ENCODE measurements at places on chromosomes 13 and 19.

- no peak for DNase-seq
Measured at GRCh38 chr19:32358321-32358720, 12.9 kb downstream of the ZNF507 start.

DNA sequence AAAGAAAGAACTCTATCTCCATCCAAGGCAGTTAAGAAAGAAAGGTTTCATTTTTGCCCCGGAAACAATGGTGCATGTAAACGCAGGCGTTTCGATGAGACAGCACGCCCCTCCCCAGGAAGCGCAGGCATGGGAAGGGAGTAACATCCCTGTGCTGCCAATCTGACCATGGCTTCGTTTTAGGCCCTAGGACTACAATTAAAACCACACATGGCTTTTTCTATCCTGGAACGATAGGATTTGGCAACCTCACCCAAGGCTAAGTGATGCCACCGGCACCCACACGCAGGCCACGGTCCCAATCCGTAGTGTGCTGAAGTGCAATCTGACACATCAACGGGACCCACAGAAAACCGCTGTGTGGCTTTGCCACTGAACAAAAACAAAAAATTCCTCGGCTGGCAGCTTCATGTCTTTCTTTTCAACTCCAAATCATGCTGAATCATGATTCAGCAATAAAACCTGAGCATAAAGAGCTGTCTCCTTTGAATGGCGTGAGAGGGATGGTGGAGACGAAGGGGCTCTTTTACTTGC is 24.2 kb downstream of the RANBP3 start:
- no peak for DNase-seq

DNA sequence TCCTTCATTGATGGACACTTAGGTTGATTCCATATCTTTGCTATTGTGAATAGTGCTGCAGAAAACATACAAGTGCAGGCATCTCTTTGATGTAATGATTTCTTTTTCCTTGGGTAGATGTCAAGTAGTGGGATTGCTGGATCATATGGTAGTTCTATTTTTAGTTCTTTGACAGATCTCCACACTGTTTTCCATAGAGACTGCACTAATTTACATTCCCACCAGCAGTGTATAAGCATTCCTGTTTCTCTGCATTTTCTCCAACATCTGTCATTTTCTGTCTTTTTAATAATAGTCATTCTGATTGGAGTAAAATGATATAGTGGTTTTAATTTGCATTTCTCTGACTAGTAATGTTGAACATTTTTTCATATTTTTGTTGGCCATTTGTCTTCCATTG is 116.7 kb downstream of the LMO7 start:
- DNase-seq = no peak

DNA sequence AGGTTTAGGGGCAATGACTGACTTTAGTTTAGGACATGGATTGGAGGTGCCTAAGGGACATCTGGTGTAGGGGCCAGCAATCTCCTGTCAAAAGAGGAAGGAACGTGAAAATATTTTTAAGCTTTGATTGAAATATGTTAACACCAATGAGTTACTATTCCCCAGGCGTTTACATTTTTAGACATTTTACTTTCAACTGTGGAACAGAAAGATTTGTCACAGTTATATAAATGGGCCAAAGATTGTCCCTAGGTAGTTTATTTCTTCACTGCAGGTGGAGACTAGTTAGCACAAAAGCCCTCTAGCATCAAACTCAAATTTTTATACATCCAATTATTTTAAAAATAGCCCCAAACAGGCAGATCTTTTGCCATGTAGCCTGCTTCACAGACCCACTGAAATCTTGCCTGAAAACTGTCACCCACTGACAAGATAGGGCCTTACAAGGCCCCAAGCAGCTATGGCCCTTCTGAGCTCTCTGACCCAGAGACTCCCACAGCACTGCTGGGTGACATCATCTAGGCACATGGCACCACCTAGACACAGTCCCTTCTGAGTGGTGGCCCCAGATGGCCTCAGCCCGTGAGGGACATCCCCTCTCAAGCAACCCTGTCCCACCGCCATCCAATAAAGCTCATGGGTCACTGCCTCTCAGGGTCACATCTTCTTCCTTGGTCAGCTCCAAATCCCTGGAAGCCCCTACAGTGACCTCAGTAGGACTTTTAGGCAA is 64.8 kb upstream of the DOCK9 start:
- no peak for DNase-seq

DNA sequence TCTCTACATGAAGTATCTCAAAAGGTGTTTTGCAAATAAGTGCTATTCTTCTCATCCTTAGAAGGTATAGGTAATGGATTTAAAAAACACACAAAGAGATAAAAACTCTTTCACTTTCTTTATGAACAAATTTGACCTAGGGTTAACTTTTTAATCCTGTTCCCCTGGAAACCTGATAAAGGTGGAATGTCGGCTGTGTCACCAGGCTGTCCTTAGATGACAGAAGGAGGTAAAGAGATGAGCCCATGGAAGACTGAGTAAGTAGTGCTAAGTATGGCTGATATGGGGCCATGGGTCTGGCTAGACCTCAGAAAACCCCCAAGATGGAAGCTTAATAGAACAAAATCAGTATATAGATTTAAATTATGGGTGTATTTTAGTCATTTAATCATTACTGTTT is 153.8 kb upstream of the LSM14A start:
- DNase-seq = no peak

DNA sequence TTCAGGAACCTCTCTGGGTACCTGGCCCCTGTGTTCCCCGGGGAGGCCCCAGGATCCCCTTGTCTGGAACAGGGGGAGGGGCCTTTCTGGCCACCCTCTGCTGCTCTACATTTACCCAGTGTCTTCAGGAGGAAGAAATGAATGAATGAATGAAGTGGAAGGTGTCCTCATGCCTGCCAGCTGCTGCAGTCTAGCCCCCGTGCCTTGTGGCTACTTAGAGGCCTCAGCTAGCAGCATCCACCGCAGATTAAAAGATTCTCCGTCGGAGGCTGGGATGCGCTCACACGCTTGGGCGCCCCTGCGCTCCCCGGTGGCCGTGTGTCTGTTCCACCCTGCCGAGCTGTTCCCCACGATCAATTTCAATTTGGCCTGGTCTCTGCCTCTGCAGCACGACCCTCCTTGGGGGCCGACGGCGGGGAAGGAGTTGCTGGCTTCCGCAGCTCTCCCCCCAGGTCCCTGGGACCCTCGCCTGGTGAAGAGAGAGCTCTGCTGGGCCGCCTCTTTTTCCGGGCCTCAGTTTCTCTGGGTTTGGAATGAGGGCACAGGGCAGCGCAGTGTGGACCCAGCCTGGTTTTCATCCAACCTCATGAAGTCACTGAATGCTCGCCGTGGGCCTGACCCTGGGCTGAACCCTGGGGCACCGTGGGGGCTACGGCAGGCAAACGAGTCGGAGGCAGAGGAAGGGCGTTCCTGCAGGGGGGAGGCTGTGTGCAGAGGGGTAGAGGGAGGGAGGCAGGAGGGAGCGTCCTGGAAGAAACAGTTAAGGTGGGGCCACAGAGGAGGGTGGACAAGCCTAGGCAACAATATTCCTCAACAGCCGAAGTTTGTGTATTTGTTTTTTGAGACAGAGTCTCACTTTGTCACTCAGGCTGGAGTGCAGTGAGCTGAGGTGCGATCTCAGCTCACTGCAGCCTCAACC is 28.3 kb downstream of the EFNA2 start:
- no peak for DNase-seq

- DNase-seq = no peak
Measured at GRCh38 chr19:3146677-3147100, 10.9 kb downstream of the GNA15 start.

- DNase-seq = no peak
Measured at GRCh38 chr19:45403781-45404556, 900 bp downstream of the PPP1R13L start.

- no peak for DNase-seq
Measured at GRCh38 chr13:24564881-24565280, 52.3 kb upstream of the PARP4 start.

DNA sequence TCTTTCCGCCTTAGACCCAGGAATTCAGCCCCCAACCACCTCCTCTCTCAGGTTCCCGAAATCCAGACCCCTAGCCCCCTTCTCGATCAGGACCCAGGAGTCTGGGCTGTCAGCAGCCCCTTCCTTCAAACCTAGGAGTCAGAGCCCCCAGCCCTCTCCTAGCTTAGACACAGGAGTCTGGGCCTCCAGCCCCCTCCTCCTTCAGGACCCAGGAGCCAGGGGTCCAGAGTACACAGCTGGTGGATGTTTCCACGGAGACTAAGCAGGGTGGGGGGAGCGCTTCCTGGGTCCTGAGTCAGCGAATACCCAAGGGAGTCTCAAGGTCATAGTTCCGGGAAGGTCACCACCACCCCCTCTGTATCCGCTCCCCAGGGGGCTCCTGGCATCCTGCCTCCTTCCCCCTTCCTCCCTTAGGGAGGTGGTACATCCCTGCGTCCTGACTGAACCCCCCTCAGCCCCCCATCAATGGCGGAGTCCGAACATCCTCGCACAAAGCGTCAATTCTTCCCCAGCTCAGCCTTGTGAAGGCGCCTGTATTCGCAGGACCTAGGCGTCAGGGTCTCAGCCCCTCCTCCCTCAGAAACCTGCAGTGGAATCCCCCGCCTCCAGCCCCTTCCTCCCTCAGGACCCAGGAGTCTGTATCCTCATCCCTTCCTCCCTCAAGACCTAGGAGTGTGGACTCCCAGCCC is 4.6 kb downstream of the CADM4 start:
- DNase-seq = no peak

- DNase-seq = no peak
Measured at GRCh38 chr13:66586489-66586888, 643.6 kb downstream of the PCDH9 start.

GRCh38 chr19:18939922-18940768 is 872 bp downstream of the HOMER3 start:
- DNase-seq = peak; percentile 37

DNA sequence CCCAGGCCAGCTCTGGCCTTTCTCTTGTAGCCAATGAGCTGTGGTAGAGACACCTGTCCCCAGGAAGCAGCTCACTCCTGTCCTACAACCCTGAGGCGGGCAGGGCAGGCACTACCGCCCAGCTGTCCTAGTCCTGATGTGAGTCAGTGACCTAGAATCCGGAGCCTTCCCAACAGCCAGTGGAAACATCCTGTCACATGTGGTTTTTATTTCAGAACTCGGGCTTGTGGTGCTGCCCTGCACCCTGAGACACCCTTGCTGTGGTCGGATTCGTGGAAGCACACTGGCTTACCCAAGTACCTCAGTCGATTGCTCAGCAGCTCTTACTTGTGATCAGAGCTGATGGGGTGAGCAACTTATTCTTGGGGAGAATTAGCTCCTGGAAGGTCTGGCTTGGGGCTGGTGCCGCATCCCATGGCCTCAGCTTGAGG is 83.6 kb upstream of the ARHGEF7 start:
- peak; percentile 41 for DNase-seq

GRCh38 chr13:113491418-113491883 is 940 bp upstream of the DCUN1D2 start:
- no peak for DNase-seq

GRCh38 chr19:4533334-4533733 is 1.7 kb downstream of the PLIN5 start:
- no peak for DNase-seq

DNA sequence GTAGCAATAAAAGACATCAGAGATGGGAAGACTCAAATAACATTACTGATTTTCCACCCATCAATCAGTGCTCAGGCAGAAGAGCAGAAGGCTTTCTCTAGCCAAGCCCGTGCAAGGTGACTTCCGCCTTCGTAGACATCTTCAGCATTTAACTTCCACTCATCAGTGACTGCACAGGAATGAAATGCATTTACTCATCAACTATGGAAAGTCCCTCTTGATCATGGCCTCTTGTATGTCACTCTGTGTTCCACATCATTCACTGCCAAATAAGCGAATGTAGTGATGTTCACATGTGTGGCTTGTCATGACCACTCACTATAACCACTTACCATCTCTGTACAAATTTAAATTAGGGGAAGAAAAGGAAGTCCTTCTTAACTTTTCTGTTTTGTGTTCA is 49.4 kb downstream of the SACS start:
- DNase-seq = no peak

DNA sequence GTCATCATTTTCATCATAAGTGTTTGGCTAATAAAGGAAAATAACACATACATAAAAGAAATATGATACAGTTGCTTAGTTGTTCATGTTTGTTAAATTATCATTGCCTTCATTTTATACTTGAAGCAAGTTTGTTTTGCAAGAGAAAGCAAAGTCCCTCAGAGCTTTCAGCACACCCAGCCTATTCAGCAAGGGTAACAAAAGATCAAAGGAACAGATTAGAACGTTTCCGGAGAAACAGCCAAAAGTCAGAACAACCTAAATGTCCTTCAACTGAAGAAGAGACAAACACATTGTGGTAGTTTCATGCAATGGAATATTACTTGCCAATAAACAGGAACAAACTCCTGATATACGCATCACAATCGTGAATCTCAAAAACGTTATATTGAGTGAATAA is 380.7 kb downstream of the MZT1 start:
- DNase-seq = no peak

DNA sequence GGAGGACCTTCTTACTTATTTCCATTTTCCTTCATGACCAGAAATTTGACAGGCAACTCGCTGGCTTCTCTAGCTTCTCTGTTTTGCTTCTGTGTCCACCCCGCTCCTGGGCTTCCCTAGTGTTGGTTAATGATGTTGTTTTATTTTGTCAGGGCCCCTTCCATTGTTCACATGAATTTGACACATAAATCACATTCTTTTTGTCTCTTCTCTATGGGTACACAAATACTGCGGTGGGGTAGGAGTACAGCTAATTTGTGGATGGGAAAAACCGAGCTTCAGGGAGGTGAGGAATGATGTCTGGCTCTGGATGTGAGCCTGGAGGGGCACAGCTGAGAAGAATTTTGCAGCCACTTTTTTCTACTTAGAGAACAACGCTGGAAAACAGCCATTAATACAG is 199.8 kb downstream of the DNAJC15 start:
- DNase-seq = no peak

DNA sequence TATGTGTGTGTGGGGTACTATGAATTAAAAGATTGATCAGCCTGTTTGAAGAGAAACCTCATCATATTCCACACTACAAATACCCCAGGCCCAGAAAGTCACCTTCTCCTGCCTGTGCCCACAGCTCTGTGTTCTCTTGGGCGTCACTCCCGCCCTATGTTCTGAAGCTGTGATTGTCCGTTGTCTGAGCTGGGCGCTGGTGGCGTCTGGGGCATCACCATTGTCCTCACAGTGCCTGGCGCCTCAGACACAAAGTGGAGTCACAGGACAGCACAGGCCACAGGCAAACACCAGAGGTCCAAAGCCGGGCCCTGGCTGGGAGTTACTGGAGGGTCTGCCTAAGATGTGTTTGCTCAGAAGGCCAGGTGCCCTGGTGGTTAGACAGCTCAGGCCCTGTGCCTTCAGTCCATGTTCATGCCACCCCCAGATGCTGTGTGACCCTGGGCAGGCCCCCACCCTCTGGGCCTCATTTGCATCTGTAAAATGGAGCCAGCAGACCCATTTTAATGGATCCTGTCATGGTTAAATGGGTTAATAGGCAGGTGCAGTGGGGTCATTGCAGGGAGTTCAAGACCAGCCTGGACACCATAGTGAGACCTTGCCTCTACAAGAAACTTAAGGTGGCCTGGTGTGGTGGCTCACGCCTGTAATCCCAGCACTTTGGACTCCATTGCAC is 34.5 kb downstream of the DNM2 start:
- DNase-seq = no peak

Measured in fibroblast of the conjunctiva (primary cell).